Left cardiac atrium (tissue), 4 donors: ENCODE measurements at places on chromosomes 2 and 18. TPM values are rescaled to one million over a fixed set of nuclear protein-coding genes. Genes with fewer than 3 reads are reported as not detected.

DNA sequence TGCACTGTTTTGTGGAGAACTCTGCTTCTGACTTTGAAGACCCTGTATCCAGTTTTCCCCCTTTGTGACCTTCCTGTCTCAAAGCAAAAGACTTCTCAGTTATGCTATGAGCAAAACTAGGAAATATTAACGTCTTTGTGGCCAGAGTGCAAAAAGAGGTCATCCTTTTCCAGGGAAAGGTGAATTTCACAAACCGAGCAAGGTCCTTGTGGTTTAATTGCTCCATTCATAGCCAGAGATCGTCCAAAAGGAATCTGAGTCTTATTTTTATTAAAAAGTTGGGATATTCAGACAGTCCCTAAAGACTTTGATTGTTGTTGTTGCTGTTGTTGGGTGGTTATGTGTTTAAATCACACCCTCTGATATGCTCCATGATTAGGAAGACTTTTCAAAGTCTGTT lies 77.4 kb downstream of the NAB1 start:
- DNase-seq, result no peak

GRCh38 chr2:30235859-30236535 lies 4.7 kb downstream of the LBH start:
- no peak for DNase-seq

The TPO gene
- 9.7 TPM for total RNA-seq

- DNase-seq, result peak; percentile 65
Observed at GRCh38 chr18:79949697-79950487, 1.6 kb downstream of the SLC66A2 start.

DNA sequence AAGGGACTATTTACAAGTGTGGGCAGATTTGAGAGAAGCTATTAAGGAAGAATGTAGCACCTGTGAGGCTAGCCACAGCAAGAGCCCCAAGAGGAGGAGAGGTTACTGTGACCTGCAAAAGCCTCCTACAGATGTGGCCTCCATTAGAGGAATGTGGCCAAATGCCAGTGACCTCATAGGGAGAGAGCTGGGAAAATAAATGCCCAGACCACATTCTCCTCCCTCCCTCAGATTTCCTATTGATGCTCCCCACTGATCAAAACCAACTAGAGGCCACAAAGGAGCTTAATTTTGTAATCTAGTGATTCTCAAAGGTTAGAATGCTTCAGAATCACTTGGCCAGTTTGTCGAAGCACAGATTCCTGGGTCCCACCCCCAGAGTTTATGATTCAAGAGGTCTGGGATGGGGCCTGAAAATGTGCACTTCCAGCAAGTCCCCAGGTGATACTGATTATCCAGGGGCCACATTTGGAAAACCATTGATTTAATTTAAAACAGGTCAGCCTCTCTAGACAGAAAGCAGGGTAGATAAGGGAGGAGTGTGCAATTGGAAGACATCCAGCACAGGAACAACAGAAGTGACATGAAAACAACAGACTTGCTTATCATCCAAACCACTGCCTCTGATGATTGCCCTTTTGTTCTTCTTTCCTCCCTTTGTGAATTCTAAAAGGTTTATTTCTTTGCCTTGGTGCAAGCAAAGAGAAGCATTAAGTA lies 61.2 kb upstream of the RBBP8 start:
- DNase-seq, result no peak

GRCh38 chr2:401019-401679 lies 113.3 kb upstream of the ALKAL2 start:
- no peak for DNase-seq
